Body of pancreas (tissue), 4 donors: ENCODE measurements at places on chromosomes 3 and 15. TPM values are rescaled to one million over a fixed set of nuclear protein-coding genes. Genes with fewer than 3 reads are reported as not detected.

DNA sequence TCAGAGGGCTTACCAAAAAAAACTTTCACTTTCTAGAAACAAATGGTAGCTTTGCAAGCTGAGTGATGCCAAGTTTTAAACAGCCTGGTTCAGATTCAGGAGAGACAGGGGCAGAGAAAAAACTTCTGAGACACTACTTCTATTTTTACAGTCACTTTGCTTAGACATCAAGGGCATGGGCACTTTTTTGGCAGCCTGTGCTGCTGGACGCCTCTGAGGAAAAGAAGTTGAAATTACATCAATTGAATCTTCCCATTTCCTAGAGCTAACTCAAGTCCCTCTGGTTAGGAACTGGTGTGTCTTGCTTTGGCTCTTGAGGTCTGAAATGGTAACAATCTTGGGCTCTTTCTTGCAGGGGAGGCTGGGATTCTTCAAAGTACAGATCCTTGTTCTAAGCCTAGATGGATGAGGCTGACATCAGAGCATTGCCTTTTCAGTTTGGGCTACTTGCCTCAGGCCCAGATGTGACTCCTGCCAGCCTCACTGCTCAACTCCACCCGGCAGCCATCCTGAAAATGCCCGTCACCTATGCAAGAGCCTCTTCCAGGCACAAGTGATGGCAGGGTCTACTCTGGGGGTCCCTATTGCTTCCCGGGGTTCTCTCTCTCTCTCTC, 357.5 kb downstream of the FOXP1 start:
- no peak for DNase-seq

GRCh38 chr15:47750030-47750739, 32.9 kb downstream of the SEMA6D start:
- no peaks in the 10 kb centered on the region for H3K4me1 ChIP-seq
- H3K27ac ChIP-seq, result no peak overlapping the region
- no peaks in the 10 kb centered on the region for H3K27me3 ChIP-seq
- no peak overlapping the region for H3K4me3 ChIP-seq
- no peak for DNase-seq

DNA sequence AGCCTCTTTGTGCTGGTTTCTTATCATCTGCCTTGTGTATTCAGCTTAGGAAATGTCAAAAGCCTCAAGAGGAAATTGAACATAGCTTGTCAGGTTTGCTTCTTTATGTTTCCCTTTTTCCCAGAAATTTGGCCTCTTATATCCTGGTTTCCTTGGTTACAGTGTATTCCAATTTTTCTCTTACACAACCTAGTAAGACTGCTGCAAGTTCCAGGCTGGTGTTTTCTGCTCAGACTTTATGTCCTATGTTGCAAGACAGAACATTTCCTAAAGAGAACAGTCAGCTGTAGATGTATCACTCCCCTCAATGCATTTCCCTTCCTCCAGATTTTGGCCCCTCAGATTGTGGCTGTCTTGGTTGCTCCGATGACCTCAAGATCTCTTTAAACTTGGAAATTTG, 102.5 kb downstream of the SH3GL3 start:
- H3K27me3 ChIP-seq, result no peaks in the 10 kb centered on the region
- H3K4me3 ChIP-seq, result no peak overlapping the region
- no peaks in the 10 kb centered on the region for H3K36me3 ChIP-seq
- no peaks in the 10 kb centered on the region for H3K4me1 ChIP-seq
- H3K27ac ChIP-seq, result no peak overlapping the region
- DNase-seq, result no peak

DNA sequence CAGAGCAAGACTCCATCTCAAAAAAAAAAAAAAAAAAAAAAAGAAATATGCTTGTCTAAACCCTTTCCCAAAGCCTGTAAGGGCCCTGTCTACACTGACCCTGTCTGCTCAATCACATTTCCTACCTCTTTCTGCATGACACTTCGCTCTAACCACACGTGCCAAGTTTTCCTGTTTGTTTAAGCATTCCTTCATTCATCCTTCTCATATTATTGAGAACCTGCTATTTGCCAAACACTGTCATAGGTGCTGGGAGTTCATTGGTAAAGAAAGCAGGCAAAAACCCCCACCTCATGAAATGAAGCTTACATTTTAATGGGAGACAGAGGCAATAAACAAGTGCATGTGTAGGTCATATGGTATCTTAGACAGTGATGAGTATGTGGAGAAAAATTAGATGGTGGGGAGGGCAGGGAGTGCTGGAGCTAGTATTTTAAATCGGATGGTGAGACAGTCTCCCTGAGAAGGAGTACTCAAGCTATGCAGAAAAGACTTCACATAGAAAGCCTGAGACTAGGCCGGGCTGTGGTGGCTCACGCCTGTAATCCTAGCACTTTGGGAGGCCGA, 48.0 kb downstream of the B3GNT5 start:
- no peaks in the 10 kb centered on the region for H3K36me3 ChIP-seq
- H3K4me3 ChIP-seq, result no peak overlapping the region
- no peak for DNase-seq
- H3K4me1 ChIP-seq, result peaks cover 18% of the 10 kb centered on the region
- no peak overlapping the region for H3K27ac ChIP-seq

DNA sequence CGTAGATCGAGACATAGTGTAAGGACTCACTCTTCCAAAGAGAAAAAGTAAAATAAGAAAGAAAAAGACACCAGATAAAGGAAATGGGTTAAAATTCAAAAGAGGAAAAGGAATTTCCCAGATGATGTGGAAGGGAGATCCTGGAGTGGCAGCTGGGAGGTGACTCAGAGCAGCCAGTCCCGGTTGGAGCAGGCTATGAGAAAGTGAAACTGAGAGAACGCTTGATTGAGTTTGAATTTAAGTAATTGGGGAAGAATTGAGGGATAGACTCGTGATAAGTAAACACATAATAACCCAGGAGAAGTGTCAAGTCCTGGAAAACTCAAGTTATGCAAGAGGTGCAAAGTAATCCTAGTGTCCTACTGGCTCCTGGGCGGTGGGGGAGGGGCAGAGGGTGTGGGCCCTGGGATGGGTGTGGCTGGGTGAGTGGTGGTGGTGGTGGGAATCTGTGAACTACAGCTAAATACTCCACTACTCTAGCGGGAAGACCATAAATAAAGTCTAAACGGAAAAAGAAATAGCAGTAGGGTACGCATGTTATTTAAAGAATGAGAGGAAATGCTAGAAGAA, 1.2 kb downstream of the PRR20G start:
- no peak overlapping the region for H3K4me3 ChIP-seq
- H3K4me1 ChIP-seq, result no peaks in the 10 kb centered on the region
- no peak for DNase-seq
- H3K27me3 ChIP-seq, result no peaks in the 10 kb centered on the region

CMTM8 gene
- 31.4 TPM for total RNA-seq
